Brain pericyte (primary cell): ENCODE measurements at places on chromosomes 2 and 18.

DNA sequence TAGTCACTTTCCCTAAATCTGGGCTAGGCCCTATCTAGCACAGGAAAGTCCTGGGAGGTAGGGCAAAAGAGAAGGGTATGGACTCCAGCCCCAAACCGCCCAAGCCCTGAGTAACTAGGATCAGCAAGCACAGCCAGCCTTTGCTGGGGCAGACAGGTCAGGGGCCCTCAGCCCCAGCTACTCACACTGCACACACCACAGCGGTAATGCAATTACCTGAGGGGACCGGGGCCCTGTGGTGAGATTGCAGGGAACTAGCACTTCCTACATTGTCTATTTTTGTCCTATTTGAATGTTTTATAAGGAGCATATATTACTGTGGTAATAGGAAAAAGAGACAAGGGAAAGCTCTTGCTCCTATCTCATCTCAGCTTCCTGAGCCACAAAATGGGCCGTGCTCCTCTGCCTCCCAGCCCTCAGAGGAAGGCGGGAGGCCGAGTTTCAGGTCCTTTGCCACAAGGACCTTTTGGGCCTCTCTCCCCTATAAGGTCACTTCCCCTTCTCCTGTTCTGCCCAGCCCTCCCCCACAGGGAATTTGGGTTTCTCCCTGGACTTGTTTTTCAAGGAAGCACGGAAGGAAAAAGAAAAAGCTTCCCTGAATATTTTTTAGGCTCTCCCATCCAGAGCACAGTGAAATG lies 20.5 kb downstream of the RAB11FIP5 start:
- DNase-seq, result no peak

DNA sequence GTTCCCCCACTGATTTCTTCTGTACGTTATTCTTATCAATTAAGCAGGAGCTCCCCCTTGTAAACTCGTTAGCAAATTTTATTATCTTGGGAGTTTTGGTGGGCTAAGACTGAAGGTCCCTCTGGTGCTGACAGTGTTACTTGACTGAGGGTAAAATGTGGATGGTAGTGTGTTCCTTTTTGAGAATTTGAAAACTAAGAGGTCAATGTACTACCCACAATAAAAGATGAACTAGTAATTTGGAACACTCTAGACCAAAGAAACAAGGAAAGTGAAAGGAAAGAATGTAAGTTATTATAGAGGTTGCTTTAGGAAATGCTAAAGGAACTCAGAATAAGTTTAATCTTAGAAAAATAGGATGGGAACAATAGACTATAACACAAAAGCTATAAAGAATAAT lies 35.1 kb downstream of the YWHAQ start:
- no peak for DNase-seq

GRCh38 chr2:234355021-234355720 lies 141.7 kb downstream of the ARL4C start:
- no peak for DNase-seq

- DNase-seq, result no peak
Measured at GRCh38 chr18:28514699-28515098, 337.8 kb upstream of the CDH2 start.

DNA sequence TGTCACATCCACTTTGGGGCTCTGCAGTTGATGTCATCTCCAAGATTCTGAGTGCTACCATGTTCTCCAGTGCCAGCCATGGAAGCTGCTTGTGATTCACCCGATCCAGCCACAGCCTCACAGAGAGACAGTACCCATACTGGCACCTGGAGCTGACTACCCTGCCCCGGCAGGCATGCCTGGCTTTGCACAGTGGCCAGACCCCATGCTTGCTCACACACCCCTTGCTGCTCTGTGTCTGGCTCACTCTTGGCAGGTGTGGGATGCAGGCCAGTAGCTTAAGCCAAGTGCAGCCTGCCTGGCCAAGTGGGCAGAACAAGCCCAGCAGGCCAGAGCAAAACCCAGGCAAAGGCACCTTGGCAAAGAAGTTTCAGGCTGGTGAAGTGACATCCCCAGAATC lies 828.4 kb upstream of the VRK2 start:
- DNase-seq, result no peak

GRCh38 chr2:235754357-235755207 lies 260.7 kb downstream of the AGAP1 start:
- no peak for DNase-seq

DNA sequence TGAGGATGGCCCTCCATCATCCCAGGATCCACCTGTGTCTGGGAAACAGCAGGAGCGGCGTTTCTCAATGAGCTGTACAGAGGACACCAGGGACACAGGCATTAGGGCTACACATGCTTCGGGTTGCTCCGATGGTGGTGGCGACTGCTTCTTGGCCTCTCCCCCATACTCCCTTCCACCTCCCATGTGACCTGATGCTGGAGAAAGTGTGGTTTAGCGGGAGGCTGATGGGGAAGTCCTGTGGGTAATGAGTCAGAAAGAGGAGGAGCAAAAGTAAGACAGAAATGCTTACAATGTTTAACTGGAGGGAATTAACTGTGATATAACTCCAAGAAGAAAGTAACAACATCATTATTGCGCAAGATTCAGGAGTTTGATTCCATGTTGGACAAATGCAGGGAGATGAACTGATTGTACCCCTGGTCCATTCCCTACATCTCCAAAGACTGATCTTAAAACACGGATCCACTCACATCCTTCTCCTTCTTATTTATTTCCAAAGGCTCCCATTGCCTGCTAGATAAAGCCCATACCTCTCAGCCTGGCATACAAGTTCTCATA lies 186.6 kb downstream of the NRP2 start:
- DNase-seq, result no peak

GRCh38 chr2:105438104-105438929 lies 39.5 kb upstream of the FHL2 start:
- peak; percentile 72 for DNase-seq

DNA sequence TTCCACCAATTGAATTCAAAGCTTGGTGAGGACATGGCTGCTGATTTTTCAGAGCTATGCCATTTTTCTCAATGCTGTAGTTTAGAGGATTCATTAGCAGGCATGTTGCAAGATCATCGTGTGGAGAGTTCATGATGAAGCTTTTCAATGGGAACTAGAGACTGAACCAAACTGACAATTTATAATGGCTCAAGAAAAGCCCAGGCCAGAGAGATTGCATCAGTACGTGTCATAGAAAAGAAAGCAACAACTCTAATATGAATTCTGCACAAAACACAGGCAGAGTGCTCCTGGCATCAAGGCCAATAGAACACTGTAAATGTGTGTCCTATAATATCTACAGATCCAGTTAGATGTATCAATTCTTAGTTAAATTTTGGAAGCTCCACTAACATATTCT lies 477.6 kb downstream of the LRP1B start:
- no peak for DNase-seq
